ENCODE measurements at places on chromosomes 13 and 19.

DNA sequence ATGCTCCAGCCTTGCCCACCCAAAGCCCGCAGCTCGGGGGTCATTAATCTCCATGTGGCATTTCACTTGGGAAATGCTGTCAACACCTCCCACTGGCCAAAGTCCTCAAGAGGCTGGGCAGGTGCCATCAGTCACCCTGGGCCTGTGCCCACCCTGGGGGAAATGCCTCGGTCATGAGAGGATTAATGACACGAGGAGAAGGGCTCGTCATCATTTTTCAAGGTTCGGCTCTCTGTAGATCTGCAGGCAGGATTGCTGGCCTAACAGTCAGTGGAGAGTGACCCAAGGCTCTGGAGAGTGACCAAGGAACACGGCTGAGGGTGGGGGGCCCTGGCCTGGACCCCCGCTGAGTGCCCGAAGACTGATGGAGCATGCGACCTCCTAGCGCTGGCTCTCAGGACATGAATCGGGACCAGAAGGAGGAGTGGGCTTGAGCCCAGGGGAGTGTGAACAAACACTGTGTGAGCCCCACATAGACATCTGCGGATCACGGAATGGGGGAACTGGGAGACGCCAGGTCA, 15.2 kb upstream of the KCTD15 start:
- DNase-seq: no peak

DNA sequence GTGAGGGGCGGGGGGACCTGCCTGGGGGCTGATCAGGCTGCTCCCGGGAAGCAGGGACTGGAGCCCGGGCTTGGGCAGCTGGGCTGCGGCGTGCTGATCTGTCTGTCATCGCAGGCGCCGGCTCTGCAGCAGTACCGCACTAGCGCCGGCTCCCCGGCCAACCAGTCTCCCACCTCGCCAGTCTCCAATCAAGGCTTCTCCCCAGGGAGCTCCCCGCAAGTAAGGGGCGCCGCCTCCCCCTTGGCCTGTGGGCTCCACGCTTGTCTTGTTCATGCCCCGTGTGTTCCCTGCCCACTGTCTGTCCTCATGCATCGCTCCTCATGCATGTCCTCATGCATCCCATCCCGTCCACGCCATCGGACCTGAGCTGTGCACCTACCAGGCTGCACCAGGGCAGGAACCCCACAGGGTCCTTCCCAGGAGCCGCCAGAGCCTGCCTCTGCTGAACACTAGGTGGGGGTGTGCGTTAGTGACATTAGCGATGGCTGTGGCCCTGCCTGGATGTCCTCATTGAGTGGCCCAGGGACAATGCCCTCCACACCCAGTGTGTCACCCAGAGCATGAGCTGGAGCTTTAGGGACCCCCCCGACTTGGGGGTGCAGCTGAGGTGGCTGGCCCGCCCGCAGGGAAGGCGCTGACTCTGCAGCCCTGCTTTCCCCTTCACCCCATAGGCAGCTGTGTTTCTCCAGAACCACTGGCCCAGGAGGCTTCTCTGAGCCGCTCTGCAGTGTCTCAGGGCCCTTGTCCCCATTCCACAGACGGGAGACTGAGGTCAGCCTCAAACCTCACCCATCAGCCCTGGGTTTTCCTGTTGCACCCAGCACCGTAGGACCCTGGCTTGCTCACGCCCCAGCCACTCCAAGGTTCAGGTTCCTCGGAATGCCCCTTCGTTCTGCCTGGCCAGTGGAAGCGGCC, 19.5 kb downstream of the COMP start:
- no peak for DNase-seq

DNA sequence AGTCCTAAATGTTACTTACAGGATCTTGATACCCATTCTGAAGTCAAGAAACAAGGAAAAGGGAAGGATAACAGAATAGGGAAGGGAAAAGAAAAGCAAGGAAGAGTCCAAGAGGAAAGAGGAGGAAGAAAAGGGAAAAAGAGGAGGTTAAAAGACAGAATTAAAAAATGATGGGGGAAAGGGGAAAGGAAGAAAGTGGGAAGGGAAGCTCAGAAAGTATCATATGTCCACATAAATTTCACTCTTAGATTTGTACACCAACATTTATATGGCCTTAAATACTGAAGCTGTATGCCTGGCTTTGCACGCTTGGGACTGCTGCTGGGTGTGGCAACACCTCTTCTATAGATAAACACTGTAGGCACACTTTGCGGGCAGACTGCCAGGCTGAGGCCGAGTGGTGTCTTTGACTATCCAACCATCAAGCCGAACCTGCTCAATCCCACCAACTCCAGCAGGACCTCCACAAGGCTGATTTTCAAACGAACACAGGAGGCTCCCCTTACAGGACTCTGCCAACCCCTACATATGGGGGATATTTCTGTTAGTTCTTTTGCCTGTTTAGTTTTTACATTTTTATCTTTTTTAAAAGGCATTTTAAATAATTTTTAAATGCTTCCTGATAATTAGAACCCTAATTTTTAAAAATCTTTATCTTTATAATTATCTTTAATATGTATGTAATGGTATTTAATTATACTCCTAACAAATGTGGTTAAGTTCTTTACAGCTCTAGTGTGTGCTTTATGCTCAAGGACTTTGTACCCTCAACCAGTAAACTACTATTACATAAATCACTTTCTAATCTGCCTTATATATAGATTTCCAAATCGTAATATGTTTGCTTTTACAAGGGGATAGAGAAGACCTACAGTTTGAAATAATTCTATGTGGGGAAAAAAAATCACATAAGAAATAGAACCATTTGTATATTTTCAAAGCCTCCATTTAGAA, 154.2 kb downstream of the DIAPH3 start:
- DNase-seq: no peak

- DNase-seq: no peak
Measured at GRCh38 chr13:113427562-113428468, 25.5 kb downstream of the ADPRHL1 start.

DNA sequence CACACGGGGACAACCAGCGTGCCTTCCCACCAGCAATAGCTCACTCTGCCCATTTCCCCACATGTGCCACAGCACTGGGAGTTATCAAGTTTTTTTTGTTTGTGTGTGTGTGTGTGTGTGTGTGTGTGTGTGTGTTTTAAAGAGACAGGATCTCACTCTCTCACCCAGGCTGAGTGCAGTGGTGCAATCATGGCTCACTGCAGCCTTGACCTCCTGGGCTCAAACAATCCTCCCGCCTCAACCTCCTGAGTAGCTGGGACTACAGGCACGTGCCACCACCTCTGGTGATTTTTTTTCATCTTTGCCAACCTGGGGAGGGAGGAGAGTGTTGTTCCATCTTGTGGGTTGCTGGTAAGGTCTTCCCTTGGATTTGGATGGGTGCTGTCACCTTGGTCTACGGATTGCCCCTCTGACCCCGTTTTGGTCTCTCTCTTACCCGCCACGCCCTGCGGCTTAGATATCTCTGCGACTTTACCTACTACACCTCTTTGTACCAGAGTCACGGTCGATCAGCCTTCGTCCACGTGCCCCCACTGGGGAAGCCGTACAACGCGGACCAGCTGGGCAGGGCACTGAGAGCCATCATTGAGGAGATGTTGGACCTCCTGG, 22.6 kb downstream of the PGPEP1 start:
- no peak for DNase-seq

DNA sequence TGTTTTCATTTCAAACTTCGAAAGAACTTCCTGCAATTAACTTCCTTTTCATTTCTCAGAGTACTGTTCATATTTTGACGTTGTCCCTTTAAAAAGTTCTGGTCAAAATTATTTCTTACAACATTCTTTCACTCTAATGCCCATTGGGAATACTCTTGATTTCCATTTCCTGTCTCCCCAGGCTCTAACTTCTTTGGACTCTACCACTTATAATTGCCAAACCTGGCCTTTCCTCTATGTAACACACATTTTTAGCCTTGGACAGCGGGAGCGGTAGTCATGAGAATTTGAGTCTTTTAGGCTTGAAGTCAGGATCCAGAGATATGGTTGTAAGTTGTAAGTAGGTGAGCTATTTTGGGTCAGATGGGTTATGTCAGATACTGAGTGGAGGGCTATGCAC, 163.5 kb upstream of the SPRY2 start:
- DNase-seq: no peak

DNA sequence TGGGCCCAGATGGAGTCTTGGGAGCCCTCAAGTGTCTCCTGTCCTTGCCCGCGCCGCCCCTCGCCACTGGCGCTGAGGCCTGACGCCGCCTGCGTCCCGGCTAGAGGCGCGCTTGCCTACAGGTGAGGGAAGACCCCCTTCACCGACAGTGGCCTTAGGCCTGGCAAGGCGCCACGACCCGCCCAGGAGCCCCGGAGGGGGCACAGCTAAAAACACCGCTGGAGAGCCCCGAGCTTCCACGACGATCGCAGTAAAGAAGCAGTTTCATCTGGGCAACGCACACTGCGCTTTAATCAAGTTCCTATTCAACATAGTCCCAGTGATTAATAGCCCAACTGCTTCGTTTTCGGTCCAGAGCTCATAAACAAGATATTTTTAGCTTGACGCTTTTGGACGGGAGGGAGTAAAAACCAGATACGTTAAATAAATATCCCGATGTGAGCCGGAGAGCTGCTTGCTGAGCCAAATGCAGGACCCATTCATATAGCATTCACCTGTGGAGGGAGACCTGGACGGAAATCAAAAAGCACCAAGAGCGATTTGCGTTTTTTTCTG, 1.5 kb upstream of the CEBPA start:
- peak; percentile 18 for DNase-seq

GRCh38 chr13:114118511-114119123, 13.8 kb downstream of the RASA3 start:
- DNase-seq: no peak

- DNase-seq: no peak
Measured at GRCh38 chr19:50626011-50626410, 13.7 kb downstream of the SYT3 start.

DNA sequence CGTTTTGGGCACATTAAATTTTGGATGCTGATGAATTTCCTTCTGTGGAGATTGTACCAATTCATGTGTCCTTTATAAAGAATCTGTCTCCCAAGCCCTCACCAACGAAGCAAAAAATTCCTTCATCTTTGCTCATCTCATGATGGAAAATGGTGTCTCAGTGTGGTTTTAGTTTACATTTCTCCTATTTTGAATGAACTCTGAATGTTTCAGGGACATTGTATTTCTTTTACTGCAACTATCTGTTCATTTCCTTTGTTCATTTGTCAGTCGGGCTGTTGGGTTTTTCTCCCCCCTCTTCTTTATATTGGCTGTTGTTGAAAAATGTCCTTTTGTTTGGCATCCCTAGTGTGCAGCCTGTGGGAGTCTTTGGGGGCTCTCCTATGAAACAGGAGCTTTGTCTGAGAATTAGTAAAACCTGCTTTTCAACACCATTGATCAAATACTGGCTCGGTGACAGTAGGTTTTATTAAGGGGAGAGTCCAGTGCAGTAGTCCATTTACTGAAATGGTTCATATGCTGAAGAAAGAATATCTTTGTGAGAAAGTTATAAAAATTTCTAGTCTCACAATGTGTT, 91.3 kb upstream of the C1QTNF9B start:
- no peak for DNase-seq

GRCh38 chr13:20772401-20773131, 1.2 kb downstream of the EEF1AKMT1 start:
- DNase-seq: no peak

GRCh38 chr13:99265162-99265800, 7.1 kb upstream of the GPR18 start:
- DNase-seq: no peak

DNA sequence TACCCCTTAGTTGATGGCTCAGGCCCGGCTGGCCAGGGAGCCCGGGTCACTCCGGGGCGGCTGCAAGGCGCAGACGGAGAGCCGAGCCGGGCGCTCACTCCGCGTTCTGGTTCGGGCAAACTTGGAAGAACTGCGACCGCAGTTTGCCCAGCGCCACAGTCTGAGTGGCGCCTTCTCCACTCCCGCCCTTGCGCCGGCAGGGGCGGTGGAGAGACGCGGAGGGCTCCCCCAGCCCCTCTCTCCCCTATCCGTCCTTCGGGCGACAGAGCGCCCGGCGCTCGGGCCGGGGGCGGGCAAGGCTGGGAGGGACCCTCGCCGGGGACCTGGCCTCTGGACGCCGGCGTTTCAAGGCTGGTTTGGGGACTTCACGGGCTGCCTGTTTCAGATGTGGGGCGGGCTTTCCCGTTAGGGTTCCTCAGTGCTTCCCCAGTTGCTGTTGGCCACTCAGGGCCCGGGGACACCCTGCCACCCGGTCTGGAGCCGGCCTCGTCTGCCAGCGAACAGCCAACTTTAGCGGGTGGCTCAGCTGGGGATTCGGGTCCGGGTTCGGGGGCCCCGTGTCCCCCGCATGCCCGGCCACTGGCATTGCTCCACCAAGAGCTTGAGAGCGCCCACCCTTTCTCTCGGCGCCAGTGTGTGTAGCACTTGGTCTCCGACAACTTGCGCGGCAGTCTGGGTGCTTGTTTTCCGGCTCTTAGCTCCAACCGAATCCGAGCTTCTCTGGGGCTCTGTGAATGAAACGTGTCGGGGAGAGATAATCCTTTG, 1.5 kb downstream of the GPC6 start:
- DNase-seq: peak; percentile 82

- DNase-seq: no peak
Measured at GRCh38 chr13:114143806-114144605, 11.6 kb upstream of the RASA3 start.

DNA sequence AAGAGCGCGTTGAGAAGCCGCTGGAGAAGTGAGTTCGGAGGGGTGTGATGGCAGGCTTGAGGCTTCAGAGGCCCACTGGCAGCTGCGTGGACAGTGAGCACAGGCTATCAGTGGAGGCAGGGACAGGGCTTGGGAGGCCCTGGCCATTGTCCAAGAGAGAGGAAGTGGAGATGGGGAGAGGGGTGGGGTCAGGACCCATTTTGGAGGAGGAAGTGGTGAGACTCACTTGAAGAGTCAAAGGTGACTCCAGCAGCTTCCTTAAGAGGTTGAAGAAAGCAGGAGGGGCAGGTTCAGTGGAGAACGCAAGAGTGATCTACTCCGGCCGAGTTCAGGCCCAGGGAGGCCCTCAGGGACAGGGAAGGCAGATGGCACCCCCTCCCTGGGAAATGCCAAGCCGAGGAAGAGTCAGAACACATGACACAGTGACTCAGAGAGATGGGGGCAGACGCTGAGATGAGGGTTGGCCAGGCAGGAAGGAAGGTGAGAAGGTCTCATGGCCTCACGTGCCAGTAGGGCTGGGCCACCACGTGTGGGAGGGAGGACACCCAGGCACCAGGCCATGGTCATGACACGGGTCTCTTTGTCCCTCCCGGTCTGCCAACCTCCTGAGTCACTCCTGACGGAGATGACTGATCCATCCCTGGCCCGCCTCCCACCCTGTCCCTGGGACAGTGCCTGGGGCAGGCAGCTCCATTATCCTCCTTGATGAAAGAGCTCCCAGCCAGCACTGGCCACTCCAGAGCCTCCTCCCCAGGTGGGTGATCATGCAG, 10.1 kb upstream of the CD22 start:
- DNase-seq: no peak

GRCh38 chr13:99256709-99257108, 1.5 kb downstream of the GPR18 start:
- DNase-seq: no peak

- no peak for DNase-seq
Measured at GRCh38 chr13:40387775-40388174, 278.7 kb downstream of the FOXO1 start.

GRCh38 chr13:49560270-49561061, 24.9 kb downstream of the RCBTB1 start:
- DNase-seq: no peak
